ENCODE measurements at places on chromosomes 7 and 10.

DNA sequence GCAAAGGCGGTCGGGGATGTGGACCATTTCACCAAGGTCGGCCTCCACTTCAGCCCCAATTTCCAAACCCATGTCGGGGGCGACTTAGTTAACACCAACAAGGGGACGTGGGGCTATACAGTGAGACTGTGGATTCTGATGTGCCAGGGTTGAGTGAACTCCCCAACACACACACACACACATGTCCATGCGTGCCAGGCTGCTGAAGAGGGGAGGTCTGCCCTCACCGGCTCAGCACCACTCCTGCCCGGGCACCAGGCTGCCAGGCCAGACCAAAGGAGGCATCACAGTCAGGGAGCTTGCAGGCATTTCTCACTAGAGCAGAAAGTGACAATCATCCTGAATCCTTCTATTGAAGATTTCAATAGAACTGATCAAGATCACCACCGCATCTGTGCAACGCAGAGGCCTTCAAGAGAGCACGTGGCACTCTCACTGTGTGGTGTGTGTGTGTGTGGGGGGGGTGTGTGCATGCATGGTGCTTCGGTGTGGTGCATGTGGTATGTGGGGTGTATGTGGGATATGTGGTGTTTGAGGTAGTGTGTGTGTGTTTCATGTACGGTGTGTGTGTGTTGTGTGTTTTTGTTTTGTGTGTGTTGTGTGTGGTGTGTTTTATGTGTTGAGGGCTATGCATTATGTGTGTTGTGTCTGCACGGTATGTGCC, 403.5 kb upstream of the RNF32 start:
- DNase-seq, result no peak

DNA sequence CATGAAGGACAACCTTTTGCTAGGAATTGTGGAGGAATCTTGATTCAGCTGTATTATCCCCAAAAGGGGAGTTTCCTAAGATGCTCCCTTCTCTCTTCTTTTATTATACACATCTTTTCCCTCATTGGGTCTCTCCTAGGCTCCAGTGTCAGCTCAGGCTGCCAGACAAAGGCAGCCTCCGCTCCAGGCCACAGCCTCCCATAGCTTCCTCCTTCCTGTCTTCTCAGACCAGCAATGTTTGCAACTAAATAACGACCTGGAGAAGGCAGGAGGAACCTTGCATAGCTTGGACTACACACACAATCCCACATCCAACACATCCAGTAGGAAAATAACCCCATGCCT, 12.3 kb downstream of the SFXN3 start:
- DNase-seq, result no peak

DNA sequence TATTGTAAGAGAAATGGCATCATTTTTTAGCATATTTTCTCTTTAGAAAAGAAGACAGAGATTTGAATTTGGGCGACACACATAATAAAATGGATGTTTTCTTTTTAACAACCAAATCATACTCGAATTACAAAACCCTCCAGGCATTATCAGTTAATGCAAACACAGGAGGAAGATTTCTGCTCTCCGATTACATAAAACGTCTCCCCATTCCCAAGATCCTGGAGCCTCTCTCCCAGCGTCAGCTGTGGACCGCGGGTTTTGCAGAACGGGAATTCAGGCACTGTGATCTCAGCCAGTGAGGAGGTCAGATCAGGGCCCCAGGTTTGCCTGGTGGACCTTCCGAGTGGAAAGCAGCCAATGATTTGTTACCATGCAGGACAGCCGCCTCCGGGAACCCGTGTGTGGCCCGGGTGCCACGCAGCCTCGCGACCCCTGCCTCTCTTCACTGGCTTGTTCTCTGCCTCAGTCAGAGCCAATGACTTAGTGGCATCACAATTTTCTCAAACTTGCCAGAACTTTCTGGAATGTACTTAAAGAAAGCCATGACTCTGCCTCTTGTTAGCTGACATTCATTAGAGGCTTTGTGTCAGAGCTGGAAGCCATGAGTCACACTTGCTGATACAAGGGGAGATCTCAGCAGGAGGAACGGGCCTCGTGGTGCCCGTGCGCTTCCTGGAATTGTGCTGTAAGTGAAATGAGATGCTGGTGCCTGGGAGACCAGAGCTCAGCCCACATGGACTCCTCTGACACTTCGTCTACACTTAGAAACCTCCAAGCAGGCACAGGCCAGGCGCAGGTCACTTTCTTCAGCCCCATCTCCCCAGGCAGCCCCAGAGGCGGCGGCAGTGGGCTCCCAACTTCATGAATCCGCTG, 246.1 kb downstream of the KLF6 start:
- DNase-seq, result no peak

GRCh38 chr7:33623267-33623666, 282.1 kb upstream of the BMPER start:
- no peak for DNase-seq

GRCh38 chr10:83289373-83289772, 849.9 kb upstream of the GHITM start:
- DNase-seq, result no peak

GRCh38 chr7:96397936-96398598, 76.2 kb upstream of the SLC25A13 start:
- DNase-seq, result no peak

GRCh38 chr10:62617652-62618051, 186.9 kb upstream of the ADO start:
- no peak for DNase-seq

DNA sequence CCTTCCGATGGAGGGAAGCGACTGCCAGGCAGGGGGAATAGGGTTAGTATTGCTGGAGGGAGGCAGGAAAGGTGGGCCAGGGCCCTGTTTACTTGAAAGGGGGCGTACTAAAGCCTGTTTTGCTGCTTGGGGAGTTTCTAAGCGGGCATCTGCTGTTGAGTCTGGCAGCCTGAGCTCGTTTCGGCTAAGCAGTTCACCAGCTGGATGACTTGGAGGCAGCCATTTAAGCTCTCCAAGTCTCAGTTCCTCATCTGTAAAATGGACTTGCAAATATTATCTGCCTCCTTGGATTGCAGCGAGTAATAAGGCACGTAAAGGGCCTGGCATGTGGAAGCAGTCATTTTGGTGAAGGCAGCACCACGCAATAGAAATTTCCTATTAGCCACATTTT, 44.0 kb downstream of the LDB3 start:
- no peak for DNase-seq

DNA sequence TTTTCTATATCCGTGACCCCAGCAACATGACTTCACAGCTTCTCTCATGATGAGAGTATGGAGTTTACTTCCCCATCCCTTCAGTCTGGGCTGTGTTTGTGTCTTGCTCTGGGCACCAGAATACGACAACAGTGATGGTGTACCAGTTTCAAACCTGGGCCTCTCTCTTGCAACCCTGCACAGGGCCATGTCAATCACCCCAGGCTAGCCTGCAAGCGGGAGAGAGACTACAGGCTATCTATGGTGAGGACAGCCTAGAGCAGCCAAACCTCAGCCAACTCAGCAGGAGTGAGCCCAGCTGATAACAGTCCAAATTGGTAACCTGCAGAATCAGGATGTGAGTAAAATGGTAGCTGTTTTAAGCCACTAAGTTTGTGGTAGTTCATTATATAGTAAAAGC, 235.8 kb downstream of the CHCHD3 start:
- no peak for DNase-seq

DNA sequence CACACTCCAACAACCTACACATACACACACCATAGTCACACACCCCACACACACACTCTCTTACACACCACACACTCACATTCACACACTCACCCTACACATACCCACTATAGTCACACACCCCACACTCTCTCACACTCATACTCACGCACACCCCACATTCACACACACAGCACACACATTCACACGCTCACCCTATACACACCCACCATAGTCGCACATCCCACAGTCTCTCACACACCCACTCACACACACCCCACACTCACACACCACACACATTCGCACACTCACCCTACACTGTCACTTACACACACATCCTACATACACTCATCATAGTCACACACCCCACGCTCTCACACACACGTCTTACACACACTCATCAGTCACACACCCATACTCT, 85.6 kb downstream of the HECW1 start:
- DNase-seq, result no peak

DNA sequence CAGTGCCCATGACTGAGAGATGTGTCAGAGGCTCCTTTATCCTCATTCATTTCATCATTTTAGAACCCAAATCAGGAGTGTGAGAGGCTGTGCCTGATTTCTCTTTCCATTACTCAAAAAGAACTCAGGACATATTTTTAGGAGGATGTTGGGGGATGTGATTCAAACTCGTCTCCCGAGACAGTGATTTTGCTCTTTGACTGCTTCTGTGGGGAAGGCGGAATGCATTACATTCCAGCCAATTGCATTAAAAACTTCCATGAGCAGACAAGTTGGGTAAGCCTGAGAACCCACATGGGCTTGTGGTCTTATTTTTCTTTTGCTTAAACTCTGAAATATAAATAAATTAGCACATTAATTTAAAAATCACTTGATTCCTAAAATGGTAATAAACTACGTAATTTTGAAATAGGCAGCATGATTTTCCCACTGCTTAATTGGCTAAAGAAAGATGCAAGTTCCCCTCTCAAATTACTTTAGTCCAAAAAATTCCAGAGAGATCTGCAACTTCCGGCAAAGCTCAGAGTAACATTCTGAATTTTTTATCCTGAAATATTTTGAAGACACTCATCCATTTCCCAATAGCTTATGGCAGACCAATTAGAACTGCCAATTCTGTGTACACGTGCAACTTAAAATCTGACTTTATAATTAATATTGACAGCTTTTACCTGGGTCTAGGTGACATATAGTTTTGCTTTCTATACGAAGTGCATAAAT, 185.6 kb downstream of the C7orf25 start:
- DNase-seq, result no peak

GRCh38 chr7:133512560-133512959, 259.7 kb downstream of the EXOC4 start:
- no peak for DNase-seq

DNA sequence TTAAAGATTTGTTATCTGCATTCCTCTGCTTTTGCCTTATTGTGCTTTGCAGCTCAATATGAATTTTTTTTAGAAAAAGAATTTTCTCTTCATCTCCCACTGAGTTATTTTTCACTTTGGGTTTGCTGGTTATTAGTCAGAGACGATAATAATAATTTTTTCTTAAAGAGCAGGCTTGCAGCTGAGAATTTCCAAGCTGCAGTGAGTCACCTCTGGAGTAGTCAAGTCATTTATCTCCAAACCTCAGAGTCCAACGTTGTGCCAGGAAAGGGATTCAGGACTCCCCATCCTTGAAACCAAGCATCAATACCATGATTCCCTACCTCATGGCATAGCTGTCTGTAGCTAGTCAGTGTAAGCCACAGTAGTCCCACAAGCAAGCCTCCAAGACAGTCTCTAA, 15.2 kb upstream of the EGR2 start:
- DNase-seq, result no peak

DNA sequence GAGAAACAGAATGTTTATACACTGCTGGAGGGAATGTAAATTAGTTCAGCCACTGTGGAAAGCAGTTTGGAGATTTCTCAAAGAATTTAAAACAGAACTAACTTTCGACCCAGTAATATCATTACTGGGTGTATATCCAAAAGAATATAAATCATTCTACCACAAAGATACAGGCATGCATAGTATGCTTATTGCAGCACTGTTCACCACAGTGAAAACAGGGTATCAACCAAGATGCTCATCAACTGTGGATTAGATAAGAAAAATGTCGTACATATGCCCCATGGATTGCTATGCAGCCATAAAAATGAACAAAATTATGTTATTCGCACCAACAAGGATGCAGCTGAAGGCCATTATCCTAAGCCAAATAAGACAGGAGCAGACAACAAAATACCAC, 343.1 kb upstream of the KCND2 start:
- DNase-seq, result no peak

GRCh38 chr7:20578257-20578771, 37.2 kb upstream of the ABCB5 start:
- DNase-seq, result no peak

- no peak for DNase-seq
Observed at GRCh38 chr7:690478-691360, 35.8 kb upstream of the DNAAF5 start.

Data from activated gamma-delta T cell (primary cell).